ENCODE measurements at places on chromosomes 1 and 21.

GRCh38 chr1:116003823-116004222, 27.5 kb downstream of the SLC22A15 start:
- DNase-seq, result no peak

- DNase-seq, result no peak
Measured at GRCh38 chr1:36367066-36367465, 18.7 kb downstream of the STK40 start.

DNA sequence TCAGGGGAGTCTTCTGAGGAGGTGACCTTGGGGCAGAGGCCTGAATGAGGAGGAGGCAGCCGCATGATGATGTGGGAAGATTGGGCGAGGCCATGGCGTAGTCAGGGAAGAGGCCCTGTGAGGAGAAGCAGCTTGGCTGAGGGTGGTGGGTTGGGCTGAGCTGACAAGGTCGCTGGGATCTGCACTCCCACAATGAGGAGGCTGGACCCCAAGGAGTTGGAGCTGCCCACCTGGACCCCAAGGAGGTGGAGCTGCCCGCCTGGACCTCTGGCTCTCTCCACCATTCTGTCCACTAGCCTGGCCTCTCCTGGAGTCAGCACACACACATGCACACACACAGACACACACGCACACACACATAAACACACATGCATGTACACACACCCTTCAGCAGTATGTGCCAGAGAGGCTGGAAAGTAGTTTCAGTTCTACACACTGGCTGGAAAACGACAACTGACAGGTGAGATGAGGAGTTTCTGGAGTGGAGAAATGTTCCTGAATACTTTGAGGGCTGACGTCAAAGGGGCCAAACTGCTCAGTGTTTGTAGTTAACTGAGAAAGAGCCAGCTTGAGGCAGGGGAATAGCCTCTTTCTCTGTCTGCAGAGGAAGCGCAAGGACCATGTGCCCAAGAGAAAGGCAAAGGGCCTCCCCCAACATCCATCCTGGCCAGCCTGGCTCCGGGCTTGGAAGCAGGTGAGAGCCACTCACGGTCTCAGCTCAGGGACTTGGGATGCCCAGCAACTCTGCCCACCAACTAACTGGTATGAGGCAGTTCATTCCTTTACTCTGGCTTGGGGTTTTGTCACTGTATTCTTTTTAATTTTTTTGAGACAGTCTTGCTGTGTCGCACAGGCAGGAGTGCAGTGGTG, 7.1 kb downstream of the SMPDL3B start:
- no peak for DNase-seq

GRCh38 chr1:209132736-209133467, 450.6 kb upstream of the CAMK1G start:
- DNase-seq, result no peak

DNA sequence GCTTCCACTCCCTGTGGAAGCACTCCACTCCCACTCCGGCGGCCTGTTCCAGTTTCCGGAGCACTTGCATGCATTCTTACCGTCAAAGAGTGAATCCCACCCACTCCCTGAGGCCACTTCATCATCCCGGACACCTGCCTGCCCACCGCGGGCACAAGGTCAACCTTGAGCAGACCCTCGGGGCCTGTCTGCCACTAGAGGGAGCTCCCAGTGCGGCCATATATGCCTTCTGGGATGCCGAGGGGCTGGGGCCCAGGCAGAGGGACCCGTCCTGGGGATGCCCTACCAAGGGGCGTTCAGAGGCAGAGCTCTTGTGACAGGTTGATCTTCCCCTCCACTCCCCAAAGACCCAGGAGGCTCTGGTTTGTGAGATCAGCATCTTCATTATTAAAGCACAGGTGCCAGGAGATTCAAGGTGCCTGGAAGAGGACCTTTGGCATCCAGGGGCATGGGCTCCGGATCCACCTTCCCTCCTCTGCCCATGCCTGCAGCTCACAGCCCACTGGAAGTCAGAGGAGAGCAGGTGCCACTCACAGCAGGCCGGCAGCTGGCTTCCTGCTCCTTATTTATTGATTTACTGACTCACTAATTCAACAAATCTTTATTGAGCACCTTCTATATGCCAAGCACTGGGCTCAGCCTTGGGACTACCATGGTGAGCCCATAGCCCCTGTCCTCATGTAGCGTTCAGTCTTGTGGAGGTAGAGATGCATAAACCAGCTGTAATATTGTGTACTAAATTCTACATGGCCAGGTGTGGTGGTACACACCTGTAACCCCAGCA, 47.3 kb downstream of the UBIAD1 start:
- no peak for DNase-seq

GRCh38 chr1:235277709-235278108, 50.3 kb downstream of the ARID4B start:
- no peak for DNase-seq

Measured in astrocyte of the cerebellum (primary cell).